ENCODE measurements at places on chromosomes 6 and 20. TPM values are rescaled to one million over a fixed set of nuclear protein-coding genes. Genes with fewer than 3 reads are reported as not detected.

Gene MAP3K7
- 17.9 TPM for total RNA-seq

Gene MLN
- total RNA-seq = not detected

Gene EEF1A2
- total RNA-seq = 7.9 TPM

Gene KCNK16
- total RNA-seq = not detected

Gene TMEM244
- total RNA-seq = not detected

Gene KIAA0408
- not detected for total RNA-seq

Gene RIMS4
- not detected for total RNA-seq

Gene AGER
- 0.60 TPM for total RNA-seq

Gene LY6G6F
- total RNA-seq = not detected

Gene LGSN
- not detected for total RNA-seq

Gene LY6G5C
- total RNA-seq = 1.4 TPM

All from dermis lymphatic vessel endothelial cell (primary cell).